BE2C (cell line): ENCODE measurements at places on chromosomes 3 and 15.
A peak's percentile ranks its signal among the peaks of the same experiment; 100 is the strongest.

GRCh38 chr3:17592956-17593355 lies 149.5 kb downstream of the TBC1D5 start:
- no peak for DNase-seq

- no peak for DNase-seq
These were observed 49.3 kb downstream of the FAM174B start for GRCh38 chr15:92606126-92606835.

- DNase-seq, result no peak
These were observed 19.6 kb downstream of the CHRD start for GRCh38 chr3:184399410-184399809.

- no peak for DNase-seq
These were observed 9.4 kb upstream of the CACNA1D start for GRCh38 chr3:53484984-53485383.

- DNase-seq, result no peak
These were observed 26.3 kb downstream of the RAB43 start for GRCh38 chr3:129095285-129095684.

- DNase-seq, result no peak
These were observed 198.7 kb downstream of the AKAP13 start for GRCh38 chr15:85578941-85579701.

DNA sequence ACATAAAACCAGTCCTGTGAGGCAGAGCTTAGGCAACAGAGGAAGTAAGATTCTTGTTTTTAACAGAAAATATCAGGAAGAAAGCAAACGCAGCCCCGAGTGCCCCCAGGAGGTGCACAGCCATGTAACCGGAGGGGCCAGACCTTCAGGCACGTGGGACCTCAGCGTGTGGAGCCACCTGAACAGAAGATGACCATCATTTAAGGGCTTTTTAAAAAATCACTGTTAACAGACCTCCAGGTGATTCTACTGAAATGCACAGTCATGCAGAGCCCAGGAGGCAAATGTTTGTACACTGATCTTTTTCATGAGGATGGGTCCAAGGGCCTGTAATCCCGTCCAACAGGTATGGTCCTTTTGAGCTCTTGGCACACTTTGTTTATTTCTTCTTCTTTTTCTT lies 38.8 kb downstream of the SPG21 start:
- no peak for DNase-seq

DNA sequence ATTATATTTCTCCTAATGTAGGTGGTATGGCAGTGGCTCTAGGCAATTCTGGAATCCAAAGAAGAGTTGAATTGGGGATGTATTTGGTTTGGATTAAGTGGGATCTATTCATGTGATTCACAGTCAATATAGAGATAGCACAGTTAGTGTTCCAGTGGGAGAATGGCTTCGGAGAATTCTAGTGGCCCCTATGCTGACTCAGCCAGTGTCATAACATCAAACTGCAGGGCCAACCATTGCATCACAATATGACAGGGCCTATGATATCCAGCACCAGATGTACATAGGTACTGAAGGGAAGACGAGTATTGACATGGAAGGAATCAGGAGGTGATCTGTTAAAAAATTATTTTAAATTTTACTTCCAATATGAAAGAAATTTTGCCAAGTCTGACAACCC lies 302.8 kb upstream of the UBE2E2 start:
- no peak for DNase-seq

DNA sequence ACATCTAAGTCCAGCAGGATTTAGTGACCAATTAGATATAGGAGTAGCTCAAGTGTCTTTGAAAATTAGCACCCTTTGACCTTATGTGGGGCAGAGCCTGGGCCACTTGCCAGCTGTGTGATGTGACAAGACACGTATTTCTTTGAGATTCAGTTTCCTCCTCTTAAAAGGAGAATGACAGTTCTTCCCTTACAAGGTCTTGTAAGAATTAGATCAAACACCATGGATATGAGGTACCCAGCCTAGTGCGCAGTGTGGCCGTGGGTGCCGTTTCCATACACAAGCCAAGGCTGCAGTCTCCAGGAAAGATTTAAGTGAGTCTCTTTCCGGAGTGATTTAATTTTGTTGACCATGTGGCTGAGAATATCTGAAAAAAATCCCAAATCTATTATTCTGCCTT lies 46.3 kb downstream of the ARHGAP31 start:
- DNase-seq, result no peak

- no peak for DNase-seq
These were observed 5.4 kb upstream of the SENP7 start for GRCh38 chr3:101518421-101518871.

DNA sequence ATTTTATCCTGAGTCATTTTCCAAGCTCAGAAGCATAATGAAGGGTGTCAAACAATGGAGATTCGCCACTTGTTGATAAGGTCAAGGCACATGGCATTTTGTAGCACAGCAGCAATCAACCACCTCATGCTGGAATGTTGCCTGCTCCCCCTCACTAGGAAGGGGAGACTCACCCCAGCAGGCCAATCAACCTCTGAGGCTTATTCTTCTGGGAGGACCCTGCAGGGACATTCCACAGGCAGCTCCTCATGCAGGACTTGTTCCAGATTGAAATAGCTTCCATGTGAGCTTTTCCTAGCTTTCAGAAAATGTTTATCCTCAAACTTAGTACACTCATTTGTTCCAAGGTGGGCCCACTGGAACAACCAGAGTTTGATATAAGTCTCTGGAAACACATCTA lies 77.6 kb downstream of the SSR3 start:
- DNase-seq, result no peak

DNA sequence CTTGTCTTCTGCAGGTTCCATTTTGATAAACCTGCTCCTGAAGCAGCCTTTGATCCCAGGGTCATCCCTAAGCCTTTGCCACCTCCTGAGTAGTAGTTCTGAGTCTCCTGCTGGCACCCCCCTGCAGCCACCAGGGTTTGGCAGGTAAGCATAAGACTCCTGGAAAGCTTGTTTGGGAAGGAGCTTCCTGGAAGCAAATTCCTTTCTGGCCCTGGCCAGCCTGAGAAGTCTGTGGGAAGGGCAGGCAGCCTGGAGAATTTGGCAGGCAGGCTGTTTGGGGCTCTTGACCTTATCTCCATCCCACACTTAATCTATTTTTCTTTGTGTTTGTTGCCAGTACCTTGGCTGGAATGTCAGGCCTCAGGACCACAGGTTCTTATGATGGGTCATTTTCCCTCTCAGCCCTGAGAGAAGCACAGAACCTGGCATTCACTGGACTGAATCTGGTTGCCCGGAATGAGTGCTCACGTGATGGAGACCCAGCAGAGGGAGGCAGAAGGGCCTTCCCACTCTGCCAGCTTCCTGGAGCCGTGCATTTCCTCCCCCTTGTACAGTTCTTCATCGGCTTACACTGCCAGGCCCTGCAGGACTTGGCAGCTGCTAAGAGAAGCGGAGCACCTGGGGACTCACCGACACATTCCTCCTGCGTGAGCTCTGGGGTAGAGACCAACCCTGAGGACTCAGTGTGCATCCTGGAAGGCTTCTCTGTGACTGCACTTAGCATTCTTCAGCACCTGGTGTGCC lies 13.4 kb downstream of the ATRIP start:
- DNase-seq, result no peak

- no peak for DNase-seq
These were observed 1.4 kb downstream of the FURIN start for GRCh38 chr15:90869601-90870353.

GRCh38 chr3:173109143-173109542 lies 31.9 kb downstream of the SPATA16 start:
- no peak for DNase-seq

DNA sequence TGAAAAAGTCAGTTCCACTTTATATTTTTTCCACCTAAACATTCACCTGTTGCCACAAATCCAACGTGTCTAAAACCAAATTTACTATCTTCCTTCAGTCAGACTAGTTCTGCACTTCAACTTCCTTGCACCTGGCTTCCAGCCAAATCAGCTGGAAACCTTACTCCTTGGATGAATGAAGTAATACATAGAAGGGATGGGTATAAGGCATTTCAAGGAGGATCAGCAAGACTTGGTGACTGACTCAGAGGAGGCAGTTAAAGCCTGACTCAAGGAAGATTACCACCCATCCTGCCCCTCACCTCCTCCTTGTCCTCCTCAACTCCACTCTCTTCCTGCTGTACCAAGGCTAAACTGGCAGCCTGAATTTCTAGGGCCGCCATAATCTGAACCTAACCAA lies 37.1 kb downstream of the QTRT2 start:
- no peak for DNase-seq

DNA sequence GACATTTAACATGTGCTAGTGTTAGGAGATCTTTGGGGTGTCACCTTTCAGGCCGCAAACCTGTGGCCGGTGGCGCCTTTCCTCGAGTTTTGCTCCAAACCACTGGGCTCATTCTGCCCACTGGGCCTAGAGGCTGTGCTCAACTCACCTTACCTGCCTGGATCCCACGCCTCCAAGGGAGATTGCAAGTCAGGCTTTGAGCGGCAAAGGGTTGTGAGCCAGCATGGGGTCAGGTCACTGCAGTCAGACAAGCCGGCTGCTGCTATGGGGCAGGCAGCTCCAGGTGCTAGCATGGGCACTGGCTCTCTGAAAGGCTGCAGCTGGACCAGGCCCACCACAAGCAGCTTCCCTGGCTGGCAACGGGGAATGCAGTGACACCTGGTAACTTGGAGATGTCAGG lies 265.5 kb downstream of the ZBBX start:
- DNase-seq, result peak; percentile 4

GRCh38 chr3:173789530-173790162 lies 392.1 kb downstream of the NLGN1 start:
- no peak for DNase-seq

GRCh38 chr3:156642750-156643728 lies 31.4 kb upstream of the TIPARP start:
- no peak for DNase-seq

GRCh38 chr3:9147215-9147895 lies 102.1 kb downstream of the SRGAP3 start:
- DNase-seq, result no peak

- no peak for DNase-seq
These were observed 1.7 kb downstream of the TJP1 start for GRCh38 chr15:29820394-29821154.
